Skeletal muscle tissue (tissue), 5 donors: ENCODE measurements at places on chromosomes 1 and 21. TPM values are rescaled to one million over a fixed set of nuclear protein-coding genes. Genes with fewer than 3 reads are reported as not detected.

The OLFML2B gene
- total RNA-seq: 29.7 TPM

The PPIAL4G gene
- total RNA-seq: not detected

The ACADM gene
- 53.8 TPM for total RNA-seq

The SGIP1 gene
- 0.52 TPM for total RNA-seq

The EXOSC10 gene
- 28.2 TPM for total RNA-seq

The OR2AK2 gene
- not detected for total RNA-seq

The TEDDM1 gene
- not detected for total RNA-seq

The VCAM1 gene
- total RNA-seq: 26.1 TPM

The FMO1 gene
- total RNA-seq: 5.7 TPM

The TMEM82 gene
- not detected for total RNA-seq

The TNNT2 gene
- total RNA-seq: 89.2 TPM

The FAM151A gene
- not detected for total RNA-seq

The ASAP3 gene
- total RNA-seq: 45.9 TPM

The TACSTD2 gene
- total RNA-seq: 0.52 TPM

The GRIK3 gene
- 0.52 TPM for total RNA-seq

The EFNA1 gene
- total RNA-seq: 13.0 TPM

The RHD gene
- 2.1 TPM for total RNA-seq

The ODR4 gene
- total RNA-seq: 55.3 TPM

The CNTN2 gene
- 2.6 TPM for total RNA-seq

The HFM1 gene
- 16.2 TPM for total RNA-seq

The FAM72B gene
- total RNA-seq: 1.0 TPM

The LRRN2 gene
- total RNA-seq: 2.1 TPM

The CD247 gene
- 0.52 TPM for total RNA-seq

The MSH4 gene
- 1.0 TPM for total RNA-seq

The TSPEAR gene
- not detected for total RNA-seq

The UBAP2L gene
- 37.1 TPM for total RNA-seq

The RPAP2 gene
- 31.8 TPM for total RNA-seq

The CEP104 gene
- total RNA-seq: 26.1 TPM

The NMNAT2 gene
- total RNA-seq: 0.52 TPM

The KLF17 gene
- under 0.01 TPM for total RNA-seq

The ORC1 gene
- 1.6 TPM for total RNA-seq

The CNN3 gene
- 198 TPM for total RNA-seq

The AGO3 gene
- 13.0 TPM for total RNA-seq

The CADM3 gene
- 0.52 TPM for total RNA-seq

The LHX8 gene
- not detected for total RNA-seq

The AIDA gene
- 34.4 TPM for total RNA-seq

The FAM72A gene
- total RNA-seq: 1.0 TPM

The RNU1-2 gene
- total RNA-seq: under 0.01 TPM

The PCAT6 gene
- total RNA-seq: not detected

The SPATA46 gene
- not detected for total RNA-seq

The GJB3 gene
- total RNA-seq: not detected

The AVPR1B gene
- 0.52 TPM for total RNA-seq

The NUF2 gene
- 1.0 TPM for total RNA-seq

The TPTE gene
- not detected for total RNA-seq

The NECAP2 gene
- 40.2 TPM for total RNA-seq

The FCRLB gene
- 1.0 TPM for total RNA-seq
